ENCODE measurements at places on chromosomes 5 and 9. TPM values are rescaled to one million over a fixed set of nuclear protein-coding genes. Genes with fewer than 3 reads are reported as not detected.

DNA sequence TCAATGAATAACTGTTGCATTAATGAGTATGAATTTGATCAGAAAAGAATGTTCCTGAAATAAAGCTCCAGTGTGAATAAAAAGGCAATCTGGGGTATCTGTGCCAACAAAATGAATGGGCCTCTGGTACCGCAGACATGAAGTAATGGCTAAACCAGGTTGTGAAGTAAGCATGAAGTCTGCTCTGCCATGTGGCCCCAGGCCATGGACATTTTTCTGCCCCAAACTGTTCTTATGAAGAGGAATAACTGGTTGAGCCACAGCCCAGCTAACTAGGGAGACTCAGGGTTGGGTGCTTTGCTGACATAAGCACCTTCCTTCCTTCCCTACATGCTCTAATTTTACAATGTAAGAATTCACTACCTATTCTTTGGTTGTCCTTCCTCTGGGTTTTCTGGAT is 147.4 kb upstream of the LRRTM2 start:
- peak; percentile 46 for DNase-seq

Gene ARHGAP26
- total RNA-seq, result 6.8 TPM

- DNase-seq, result no peak
Measured at GRCh38 chr9:85737671-85738070, 4.1 kb downstream of the AGTPBP1 start.

DNA sequence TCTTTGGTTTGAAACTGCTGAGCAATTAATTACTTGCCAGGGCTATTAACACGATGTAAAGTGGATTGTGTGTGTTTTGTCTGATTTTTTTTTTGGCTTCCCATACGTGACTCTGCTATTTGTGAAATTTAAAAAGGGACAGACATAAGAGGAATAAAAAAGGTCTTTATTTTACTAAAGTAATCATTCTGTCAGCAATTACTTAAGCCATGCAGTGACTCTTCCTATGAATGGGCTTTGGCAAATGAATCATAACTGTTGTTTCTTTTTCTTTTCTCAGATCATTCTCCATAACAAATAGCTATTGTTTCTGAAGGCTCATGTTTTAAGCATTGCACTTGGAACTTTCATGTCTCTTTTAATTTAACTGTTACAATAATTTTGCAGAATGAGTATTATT is 461.3 kb upstream of the RORB start:
- DNase-seq, result no peak

- no peak for DNase-seq
Measured at GRCh38 chr5:156473269-156473908, 146.4 kb downstream of the SGCD start.

DNA sequence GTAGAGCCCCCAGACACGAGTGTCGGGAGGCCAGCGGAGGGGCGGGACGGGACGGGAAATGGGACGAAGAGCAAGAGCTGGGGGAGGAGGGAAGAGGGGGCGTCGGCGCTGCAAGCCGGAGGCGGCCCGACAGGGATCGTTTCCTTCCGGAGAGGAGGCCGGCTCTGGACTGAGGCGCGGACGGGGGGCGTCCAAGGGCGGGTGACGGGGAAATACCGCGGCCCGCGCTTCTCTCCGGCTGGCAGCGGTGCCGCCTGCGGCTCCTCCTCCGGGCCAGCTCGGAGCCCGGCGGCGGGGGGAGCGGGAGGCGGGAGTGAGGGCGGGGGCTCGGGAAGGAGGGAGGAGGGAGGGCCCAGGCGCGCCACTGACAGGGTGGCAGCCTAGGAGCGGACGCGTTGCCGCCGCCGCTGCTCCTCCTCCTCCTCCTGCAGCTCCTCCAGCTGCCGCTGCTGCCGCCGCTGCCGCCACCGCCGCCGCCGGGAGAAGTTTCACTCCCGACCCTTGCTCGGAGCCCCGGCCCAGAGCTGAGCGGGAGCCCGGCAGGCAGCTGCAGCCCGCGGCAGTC is at the start of gene CHSY3:
CHSY3 (plus strand) TSS at position 364 of the 565 bp plus-strand sequence.
- DNase-seq, result peak; percentile 62

Gene CCDC192
- not detected for total RNA-seq

- DNase-seq, result peak; percentile 37
Measured at GRCh38 chr5:177071666-177072385, 14.9 kb upstream of the FGFR4 start.

Gene PCSK5
- total RNA-seq, result 1.9 TPM

Gene SPATA31D4
- total RNA-seq, result not detected

GRCh38 chr5:137624786-137625349 is 111.0 kb downstream of the KLHL3 start:
- DNase-seq, result no peak

Gene FOXD4
- total RNA-seq, result 0.10 TPM

DNA sequence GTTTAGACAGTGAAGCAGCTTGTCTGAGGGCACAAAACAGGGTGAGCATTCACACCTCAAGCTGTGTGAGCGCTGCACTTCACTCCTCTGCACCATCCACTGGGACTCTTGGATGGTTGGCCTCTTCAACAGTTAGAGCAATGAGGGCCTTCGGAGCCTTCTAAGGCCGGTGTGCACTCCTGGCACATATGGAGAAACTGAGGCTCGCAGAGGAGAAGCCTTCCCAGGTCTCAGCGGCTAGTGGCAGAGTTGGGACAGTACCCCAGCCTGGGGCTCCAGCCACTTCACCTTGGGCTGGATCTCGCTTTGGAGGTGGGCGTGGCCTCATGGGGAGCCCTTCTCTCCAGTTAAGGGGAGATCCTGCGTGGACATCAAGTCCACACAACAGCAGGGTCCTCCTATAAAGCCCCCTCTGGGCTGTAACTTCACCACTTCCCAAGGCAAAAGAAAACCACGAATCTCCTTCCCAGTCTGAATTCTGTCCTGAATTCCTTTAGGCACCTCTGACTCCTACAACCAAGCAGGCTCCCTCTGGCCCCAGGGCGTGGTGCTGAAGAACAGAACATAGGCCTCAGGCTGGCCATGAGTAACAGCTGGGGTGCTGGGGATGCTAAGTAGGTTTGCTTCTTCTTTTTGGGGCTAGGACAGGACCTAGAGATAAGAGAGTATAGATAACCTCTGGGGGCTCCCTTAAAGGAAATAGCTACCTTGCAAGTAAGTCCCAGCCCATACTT is 30.5 kb upstream of the CSF1R start:
- peak; percentile 20 for DNase-seq

DNA sequence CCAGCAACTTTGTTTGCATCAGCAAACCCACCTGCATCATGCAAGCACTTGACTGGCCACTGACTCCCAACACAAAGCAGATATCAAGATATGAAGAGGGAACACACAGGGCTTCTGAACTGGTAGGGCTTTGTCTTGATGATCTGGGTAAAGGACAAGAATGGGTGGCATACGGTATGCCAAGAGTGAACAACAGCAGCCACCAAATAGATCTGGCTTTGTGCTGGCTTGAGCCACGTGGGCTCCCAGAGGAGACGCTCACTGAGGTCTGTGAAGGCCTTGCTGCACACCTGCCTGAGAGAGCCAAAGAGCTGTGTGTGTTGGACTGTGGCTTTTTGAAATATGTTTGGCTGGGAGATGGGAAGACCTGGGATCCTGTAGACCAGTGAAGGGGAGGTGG is 43.5 kb downstream of the FGF1 start:
- no peak for DNase-seq

DNA sequence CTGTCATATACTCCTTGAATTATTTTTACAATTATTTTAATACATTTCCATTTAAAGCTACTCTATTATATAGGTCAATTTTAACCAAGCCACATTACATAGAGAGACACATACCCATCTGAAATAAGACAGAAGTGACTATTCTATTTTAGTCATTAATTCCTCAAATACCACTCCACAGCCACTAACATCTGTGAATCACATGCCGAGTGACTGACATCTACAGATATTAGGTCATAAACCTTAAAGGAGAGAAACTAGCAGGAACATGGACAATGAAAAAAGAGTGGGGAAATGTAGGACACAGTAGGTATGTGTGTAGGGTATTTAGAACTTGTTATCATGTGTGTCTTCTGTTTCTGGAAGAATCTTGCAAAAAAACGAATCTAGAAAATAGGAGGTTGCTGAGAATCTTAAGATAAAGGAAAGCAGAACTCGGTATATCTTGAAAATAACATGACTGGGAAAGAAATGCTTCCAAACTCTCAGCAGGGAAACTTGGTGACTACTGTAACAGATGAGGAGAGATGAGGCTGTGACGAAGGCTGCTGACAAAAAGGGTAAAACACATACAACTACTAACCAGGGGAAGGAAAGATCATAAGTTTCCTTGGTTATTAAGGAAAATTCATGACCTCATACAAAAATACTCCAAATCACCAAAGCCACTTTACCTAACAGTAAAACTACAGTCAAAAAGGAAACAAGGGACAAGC is 84.6 kb downstream of the PLPP1 start:
- DNase-seq, result no peak
